ENCODE measurements at places on chromosomes 2 and 18. TPM values are rescaled to one million over a fixed set of nuclear protein-coding genes. Genes with fewer than 3 reads are reported as not detected.

DNA sequence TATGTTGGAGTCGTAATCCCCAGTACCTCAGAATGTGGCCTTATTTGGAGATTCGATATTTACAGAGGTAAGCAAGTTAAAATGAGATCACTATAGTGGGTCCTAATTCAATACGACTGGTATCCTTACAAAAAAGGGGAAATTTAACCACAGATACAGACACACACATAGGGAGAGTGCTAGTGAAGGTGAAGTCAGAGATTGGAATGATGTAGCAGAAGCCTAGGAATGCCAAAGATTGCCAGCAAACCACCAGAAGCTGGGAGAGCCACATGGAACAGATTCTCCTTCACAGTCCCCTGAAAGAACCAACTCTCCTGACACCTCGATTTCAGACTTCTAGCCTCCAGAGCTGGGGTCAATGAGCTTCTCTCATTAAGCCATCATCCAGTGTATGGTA is 17.7 kb upstream of the ACTR3 start:
- H3K27me3 ChIP-seq: no peaks in the 10 kb centered on the region
- peaks cover 6% of the 10 kb centered on the region for H3K4me1 ChIP-seq
- DNase-seq: no peak
- H3K36me3 ChIP-seq: no peaks in the 10 kb centered on the region
- H3K27ac ChIP-seq: no peak overlapping the region

- no peaks in the 10 kb centered on the region for H3K4me1 ChIP-seq
- DNase-seq: no peak
- H3K4me3 ChIP-seq: no peak overlapping the region
- H3K27me3 ChIP-seq: no peaks in the 10 kb centered on the region
- H3K36me3 ChIP-seq: no peaks in the 10 kb centered on the region
These were observed 45.3 kb upstream of the IGFBP5 start for GRCh38 chr2:216740557-216741222.

DNA sequence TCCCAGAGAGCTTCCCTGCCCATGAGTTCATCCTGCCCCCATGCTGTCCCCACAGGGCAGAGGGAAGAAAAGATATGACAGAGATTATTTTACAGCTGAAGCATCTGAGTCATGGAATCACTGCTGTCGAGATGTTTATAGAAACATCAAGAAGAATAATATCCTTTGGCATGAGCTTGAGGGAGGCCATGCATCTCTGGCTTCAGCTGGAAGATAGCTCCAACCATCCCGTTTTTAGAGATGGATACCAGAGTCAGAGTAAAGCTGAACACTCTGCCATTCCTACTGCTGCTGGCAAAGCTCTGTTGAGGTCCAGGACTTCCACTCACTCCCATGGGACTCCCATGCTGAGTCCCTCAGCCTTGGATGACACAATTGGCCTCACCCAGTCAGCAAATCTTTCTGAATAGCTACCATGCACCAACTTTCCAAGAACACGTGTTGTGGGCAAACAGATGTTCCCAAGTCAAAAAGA is 167.8 kb downstream of the TTC32 start:
- H3K27me3 ChIP-seq: no peaks in the 10 kb centered on the region
- no peaks in the 10 kb centered on the region for H3K4me1 ChIP-seq
- DNase-seq: no peak
- no peaks in the 10 kb centered on the region for H3K36me3 ChIP-seq
- no peak overlapping the region for H3K27ac ChIP-seq

GRCh38 chr18:55252053-55252675 is 292.9 kb upstream of the CCDC68 start:
- H3K4me1 ChIP-seq: peaks cover 24% of the 10 kb centered on the region
- H3K27me3 ChIP-seq: no peaks in the 10 kb centered on the region
- no peak overlapping the region for H3K4me3 ChIP-seq

INPP5D gene
- 15.3 TPM for total RNA-seq

LIMS4 gene
- 1.6 TPM for total RNA-seq

GRCh38 chr2:76478266-76479035 is 767.7 kb upstream of the GCFC2 start:
- H3K36me3 ChIP-seq: no peaks in the 10 kb centered on the region
- DNase-seq: no peak
- H3K27ac ChIP-seq: no peak overlapping the region
- no peaks in the 10 kb centered on the region for H3K27me3 ChIP-seq
- no peaks in the 10 kb centered on the region for H3K4me1 ChIP-seq

GRCh38 chr2:154452906-154453493 is 245.5 kb upstream of the KCNJ3 start:
- no peak overlapping the region for H3K27ac ChIP-seq
- H3K27me3 ChIP-seq: no peaks in the 10 kb centered on the region
- peak; percentile 3 for DNase-seq

- DNase-seq: no peak
- H3K27me3 ChIP-seq: no peaks in the 10 kb centered on the region
- peaks cover 33% of the 10 kb centered on the region for H3K4me1 ChIP-seq
- H3K27ac ChIP-seq: no peak overlapping the region
These were observed 7.2 kb downstream of the HADHB start for GRCh38 chr2:26251893-26252292.

GRCh38 chr2:64036034-64036705 is 16.9 kb upstream of the VPS54 start:
- no peak overlapping the region for H3K27ac ChIP-seq
- H3K4me1 ChIP-seq: no peaks in the 10 kb centered on the region
- H3K36me3 ChIP-seq: no peaks in the 10 kb centered on the region
- H3K27me3 ChIP-seq: no peaks in the 10 kb centered on the region

DNA sequence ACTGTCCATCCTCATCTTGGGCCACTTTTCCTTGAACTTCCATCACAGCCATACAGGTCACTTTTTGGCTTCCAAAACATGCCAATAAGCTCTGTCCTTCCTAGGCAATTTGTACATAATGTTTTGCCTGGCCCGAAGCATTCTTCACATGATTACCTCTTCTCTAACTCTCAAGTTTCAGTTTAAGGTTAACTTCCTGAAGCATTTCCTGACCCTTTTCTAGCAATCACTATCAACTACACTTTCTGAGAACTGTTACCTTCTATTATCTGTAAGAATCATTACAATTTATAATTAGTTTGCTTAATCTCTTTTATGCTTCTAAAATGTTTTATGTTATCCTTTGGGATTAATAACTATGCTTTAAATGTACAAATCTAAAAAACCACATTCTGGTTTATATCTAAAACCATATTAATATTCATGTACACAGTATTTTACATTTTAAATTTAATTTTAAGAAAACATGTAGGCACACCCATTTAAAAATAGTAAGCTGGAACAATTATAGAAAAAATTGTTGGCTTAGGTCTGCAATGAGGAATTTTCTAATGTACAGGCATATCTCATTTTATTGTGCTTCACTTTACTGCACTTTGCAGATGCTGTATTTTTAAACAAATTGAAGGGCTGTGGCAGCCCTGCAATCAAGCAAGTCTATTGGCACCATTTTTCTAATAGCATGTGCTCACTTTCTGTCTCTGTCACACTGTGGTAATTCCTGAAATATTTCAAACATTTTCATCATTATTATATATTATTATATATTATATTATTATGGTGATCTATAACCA is 76.4 kb downstream of the C2orf74 start:
- H3K4me1 ChIP-seq: no peaks in the 10 kb centered on the region
- peaks cover 64% of the 10 kb centered on the region for H3K36me3 ChIP-seq
- H3K27ac ChIP-seq: no peak overlapping the region

GRCh38 chr2:120847700-120848321 is 112.1 kb downstream of the GLI2 start:
- no peaks in the 10 kb centered on the region for H3K36me3 ChIP-seq
- H3K27ac ChIP-seq: no peak overlapping the region
- H3K4me3 ChIP-seq: no peak overlapping the region
- H3K27me3 ChIP-seq: no peaks in the 10 kb centered on the region
- peak; percentile 90 for DNase-seq

SLC9A4 gene
- not detected for total RNA-seq

GRCh38 chr2:228575897-228576296 is 394.4 kb upstream of the SPHKAP start:
- DNase-seq: peak; percentile 45
- no peaks in the 10 kb centered on the region for H3K4me1 ChIP-seq
- H3K27me3 ChIP-seq: no peaks in the 10 kb centered on the region
- no peak overlapping the region for H3K4me3 ChIP-seq
- no peaks in the 10 kb centered on the region for H3K36me3 ChIP-seq

DNA sequence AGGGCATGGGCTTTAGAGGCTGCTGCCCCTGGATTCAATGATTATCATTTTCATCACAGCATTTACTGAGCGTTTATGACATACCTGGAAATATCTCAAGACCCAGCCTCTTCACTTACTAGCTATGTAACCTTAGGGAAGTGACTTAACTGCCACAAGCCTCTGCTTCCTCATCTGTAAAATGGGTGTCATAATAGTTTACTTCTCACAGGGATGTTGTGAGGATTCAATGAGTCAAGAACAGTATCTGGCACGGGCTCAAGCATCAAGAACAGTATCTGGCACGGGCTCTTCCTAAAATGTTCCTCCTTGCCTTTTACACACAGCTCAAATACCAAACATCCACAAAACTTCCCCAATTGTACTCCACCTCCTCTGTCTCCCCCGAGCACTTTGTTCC is 31.4 kb downstream of the LGALSL start:
- no peaks in the 10 kb centered on the region for H3K27me3 ChIP-seq
- no peak overlapping the region for H3K27ac ChIP-seq
- no peak overlapping the region for H3K4me3 ChIP-seq
- no peaks in the 10 kb centered on the region for H3K36me3 ChIP-seq

C2orf80 gene
- total RNA-seq: not detected

DNA sequence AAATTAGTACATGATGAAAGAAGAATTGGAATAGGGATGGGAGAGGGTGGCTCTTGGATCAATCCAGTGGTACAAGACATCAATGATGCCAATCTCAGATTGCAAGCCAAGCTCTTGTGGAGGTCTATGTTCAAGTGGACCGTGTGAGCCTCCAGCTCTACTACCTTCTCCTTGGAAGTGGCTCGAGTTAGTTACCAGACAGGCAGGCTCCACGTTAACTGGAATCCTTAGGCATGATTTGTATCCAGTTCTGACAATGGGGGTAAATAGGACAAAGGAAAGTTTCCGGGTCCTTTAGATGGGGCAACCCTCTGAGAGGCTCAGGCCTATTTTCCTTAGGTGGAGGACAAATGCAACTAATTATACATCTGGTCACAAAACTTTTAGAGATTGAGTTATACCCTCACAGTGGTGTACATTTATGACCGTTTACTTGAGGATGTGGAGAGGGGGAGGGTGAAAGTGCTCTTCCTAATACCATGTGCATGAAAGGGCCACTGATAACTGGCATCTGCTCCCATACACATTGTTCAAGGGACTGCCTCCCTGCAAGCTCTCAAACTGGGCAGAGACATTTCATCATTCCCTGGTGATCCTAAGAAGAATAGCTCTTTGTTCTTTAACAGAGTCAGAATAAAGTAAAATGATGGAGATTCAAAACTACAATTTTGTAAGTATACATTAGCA is 180.2 kb downstream of the SOCS6 start:
- H3K27ac ChIP-seq: no peak overlapping the region
- H3K27me3 ChIP-seq: no peaks in the 10 kb centered on the region
- H3K4me1 ChIP-seq: no peaks in the 10 kb centered on the region
- no peaks in the 10 kb centered on the region for H3K36me3 ChIP-seq

IL1F10 gene
- total RNA-seq: not detected

CFC1B gene
- total RNA-seq: not detected

- H3K27me3 ChIP-seq: no peaks in the 10 kb centered on the region
- peak within 1 kb of the TSS; percentile 54 for H3K4me3 ChIP-seq
- H3K27ac ChIP-seq: peak within 1 kb of the TSS; percentile 65
- peaks cover 18% of the 10 kb centered on the region for H3K4me1 ChIP-seq
- peak; percentile 85 for DNase-seq
These were observed at the start of gene BBS5 for GRCh38 chr2:169479257-169480078. Gene BBS5 (plus strand): TSS chr2:169479494. CDS start chr2:169479554, 60 bp downstream.

GRCh38 chr2:189557373-189557772 is 23.2 kb downstream of the SLC40A1 start:
- H3K27me3 ChIP-seq: no peaks in the 10 kb centered on the region
- H3K36me3 ChIP-seq: no peaks in the 10 kb centered on the region
- no peak overlapping the region for H3K4me3 ChIP-seq

GRCh38 chr2:67242456-67242855 is 154.7 kb upstream of the ETAA1 start:
- H3K27ac ChIP-seq: no peak overlapping the region
- H3K36me3 ChIP-seq: no peaks in the 10 kb centered on the region
- H3K27me3 ChIP-seq: no peaks in the 10 kb centered on the region
- no peak overlapping the region for H3K4me3 ChIP-seq
- no peak for DNase-seq

COPS8 gene
- total RNA-seq: 47.2 TPM

DNA sequence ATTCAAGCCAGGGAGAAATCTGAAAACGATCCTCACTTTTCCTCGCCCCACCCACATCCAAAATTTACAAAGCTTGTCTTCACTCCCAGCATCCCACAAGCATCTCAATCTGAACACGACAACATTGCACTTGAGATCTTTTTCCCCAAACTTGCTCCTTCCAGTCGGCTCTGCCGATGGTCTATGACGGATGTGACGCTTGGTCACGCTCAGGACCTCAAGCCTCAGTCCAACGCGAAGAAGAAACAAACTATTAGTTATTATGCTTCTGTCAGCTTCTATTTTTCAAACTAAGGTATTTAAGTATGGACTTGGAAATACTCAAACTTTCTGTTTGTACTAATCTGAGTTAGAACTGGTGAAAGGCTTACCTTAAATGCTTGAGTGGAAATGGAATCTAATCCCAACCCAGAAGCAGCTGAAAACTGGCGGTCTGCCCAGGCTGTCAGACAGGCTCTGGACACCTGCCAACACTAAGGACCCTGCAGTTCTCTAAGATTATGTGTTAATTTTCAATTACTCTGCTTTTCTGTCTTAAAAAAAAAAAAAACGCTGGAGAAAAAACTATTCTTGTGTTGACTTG is 132.1 kb upstream of the DNMT3A start:
- H3K36me3 ChIP-seq: no peaks in the 10 kb centered on the region
- H3K27ac ChIP-seq: no peak overlapping the region
- DNase-seq: no peak
- H3K4me1 ChIP-seq: no peaks in the 10 kb centered on the region
- no peaks in the 10 kb centered on the region for H3K27me3 ChIP-seq
- no peak overlapping the region for H3K4me3 ChIP-seq

DNA sequence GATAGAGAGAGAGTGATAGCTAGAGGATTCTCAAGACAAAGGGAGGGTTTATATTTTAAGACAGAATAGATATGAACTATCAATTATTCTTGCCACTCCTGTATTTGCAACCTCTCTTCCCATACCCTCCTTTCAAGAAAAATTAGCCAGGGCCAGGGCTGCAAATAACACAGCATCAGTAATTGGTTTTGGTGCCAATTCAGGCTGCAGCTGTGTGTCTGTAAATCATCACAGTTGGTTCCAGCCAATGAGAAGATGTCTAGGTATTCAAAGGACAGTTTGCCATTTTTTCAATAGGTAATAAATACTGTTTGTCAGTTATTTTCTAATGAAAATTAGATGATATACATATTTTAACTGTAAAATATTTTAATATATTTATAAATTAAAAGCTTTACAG is 73.5 kb downstream of the WDPCP start:
- no peaks in the 10 kb centered on the region for H3K27me3 ChIP-seq
- DNase-seq: no peak
- H3K27ac ChIP-seq: no peak overlapping the region
- H3K4me1 ChIP-seq: no peaks in the 10 kb centered on the region
- H3K36me3 ChIP-seq: no peaks in the 10 kb centered on the region

- no peak overlapping the region for H3K27ac ChIP-seq
- no peaks in the 10 kb centered on the region for H3K27me3 ChIP-seq
- no peak overlapping the region for H3K4me3 ChIP-seq
- no peaks in the 10 kb centered on the region for H3K36me3 ChIP-seq
- H3K4me1 ChIP-seq: no peaks in the 10 kb centered on the region
- DNase-seq: no peak
These were observed 43.7 kb downstream of the MYO7B start for GRCh38 chr2:127579231-127579630.

Data from left lung (tissue), 14 donors.